ENCODE measurements at places on chromosomes 7 and 10.

- no peak for DNase-seq
- H3K4me1 ChIP-seq: no peaks in the 10 kb centered on the region
- no peak overlapping the region for H3K4me3 ChIP-seq
- H3K27me3 ChIP-seq: no peaks in the 10 kb centered on the region
These were observed 31.8 kb downstream of the EZH2 start for GRCh38 chr7:148852272-148852671.

GRCh38 chr10:11685787-11686218 is 56.4 kb upstream of the ECHDC3 start:
- H3K4me3 ChIP-seq: peak overlapping the region; percentile 55

GRCh38 chr7:111113263-111114017 is 22.5 kb downstream of the LRRN3 start:
- no peak overlapping the region for H3K27ac ChIP-seq
- no peaks in the 10 kb centered on the region for H3K36me3 ChIP-seq
- H3K4me1 ChIP-seq: peaks cover 4% of the 10 kb centered on the region
- H3K4me3 ChIP-seq: no peak overlapping the region
- no peak for DNase-seq
- H3K27me3 ChIP-seq: no peaks in the 10 kb centered on the region

- H3K36me3 ChIP-seq: no peaks in the 10 kb centered on the region
- H3K4me3 ChIP-seq: no peak overlapping the region
- no peaks in the 10 kb centered on the region for H3K27me3 ChIP-seq
- H3K27ac ChIP-seq: no peak overlapping the region
These were observed 538.5 kb upstream of the FOXK1 start for GRCh38 chr7:4143511-4144171.

- H3K27me3 ChIP-seq: no peaks in the 10 kb centered on the region
- no peak overlapping the region for H3K4me3 ChIP-seq
- no peak for DNase-seq
These were observed 97.9 kb upstream of the PTN start for GRCh38 chr7:137441451-137441850.

DNA sequence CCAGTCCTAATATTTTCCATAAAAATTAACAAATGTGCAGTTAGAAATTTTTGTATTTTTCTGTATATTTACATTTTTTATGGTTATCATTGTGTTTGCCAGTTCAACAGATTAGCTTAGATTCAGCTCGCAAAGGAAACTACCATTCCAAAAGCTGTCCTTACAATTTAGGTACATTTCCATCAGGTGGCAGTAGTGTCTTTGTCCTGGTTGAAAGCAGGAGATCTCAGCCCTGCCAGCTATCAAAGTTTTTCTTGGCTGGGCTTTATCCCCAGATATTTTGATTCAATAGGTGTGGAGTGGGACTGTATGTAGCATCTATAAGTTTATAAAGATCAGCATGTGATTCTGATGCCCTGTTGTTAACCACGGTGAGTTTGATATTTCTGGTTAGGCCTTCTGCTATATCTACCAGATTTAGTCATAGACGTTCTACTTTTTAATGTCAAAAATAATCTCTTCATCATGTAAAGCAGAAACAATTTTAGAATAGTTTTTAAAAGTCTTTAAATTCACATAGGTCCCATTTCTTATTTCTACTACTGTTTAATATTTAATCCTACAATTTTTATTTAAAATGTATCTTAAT is 15.5 kb upstream of the ICA1 start:
- H3K4me1 ChIP-seq: no peaks in the 10 kb centered on the region
- no peak for DNase-seq
- no peak overlapping the region for H3K4me3 ChIP-seq
- no peaks in the 10 kb centered on the region for H3K36me3 ChIP-seq
- no peaks in the 10 kb centered on the region for H3K27me3 ChIP-seq

GRCh38 chr10:117560942-117561341 is 18.4 kb downstream of the EMX2 start:
- H3K4me3 ChIP-seq: no peak overlapping the region
- no peak overlapping the region for H3K27ac ChIP-seq
- H3K4me1 ChIP-seq: no peaks in the 10 kb centered on the region
- no peak for DNase-seq

GRCh38 chr7:148964483-148965267 is 63.6 kb downstream of the PDIA4 start:
- H3K4me3 ChIP-seq: no peak overlapping the region
- H3K36me3 ChIP-seq: no peaks in the 10 kb centered on the region
- no peak for DNase-seq
- no peak overlapping the region for H3K27ac ChIP-seq

GRCh38 chr7:76397409-76398183 is 11.9 kb downstream of the SSC4D start:
- H3K27me3 ChIP-seq: no peaks in the 10 kb centered on the region
- H3K36me3 ChIP-seq: no peaks in the 10 kb centered on the region
- peak overlapping the region; percentile 42 for H3K4me3 ChIP-seq
- peaks cover 44% of the 10 kb centered on the region for H3K4me1 ChIP-seq
- H3K27ac ChIP-seq: peak overlapping the region; percentile 38

GRCh38 chr7:96329241-96329640 is 7.3 kb upstream of the SLC25A13 start:
- H3K4me3 ChIP-seq: no peak overlapping the region
- no peaks in the 10 kb centered on the region for H3K27me3 ChIP-seq
- DNase-seq: no peak
- H3K36me3 ChIP-seq: no peaks in the 10 kb centered on the region

DNA sequence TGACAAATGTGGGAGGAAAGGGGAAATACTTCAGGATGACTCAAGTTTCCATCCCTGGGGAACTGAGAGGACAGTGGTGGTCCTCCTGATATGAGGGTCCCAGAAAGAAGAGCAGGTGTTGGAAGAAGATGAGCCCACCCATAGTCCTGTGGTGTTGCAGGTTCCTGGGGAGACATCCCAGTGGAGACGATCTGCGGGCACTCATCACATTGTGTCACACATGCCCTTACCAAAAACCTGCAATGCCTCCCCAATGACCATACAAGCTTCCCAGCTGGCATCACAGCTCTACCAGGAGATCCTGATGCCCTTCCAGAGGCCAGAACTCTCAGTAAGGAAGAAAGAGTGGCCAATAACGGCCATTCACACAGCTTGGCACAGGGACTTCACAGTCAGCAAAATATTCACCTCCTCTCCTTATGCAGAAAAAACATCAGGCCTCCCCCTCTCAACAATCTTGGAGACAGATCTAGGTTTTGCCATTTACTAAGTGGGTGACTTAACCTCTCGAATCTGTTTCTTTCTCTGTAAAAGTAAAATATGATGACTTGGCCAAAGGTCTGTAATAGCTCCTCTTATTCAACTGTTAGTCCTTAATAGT is 9.0 kb downstream of the PUS7 start:
- H3K4me1 ChIP-seq: 0 out of 2 replicates have a peak, but pooled peaks cover 3% of the 10 kb centered on the region
- no peak overlapping the region for H3K27ac ChIP-seq
- H3K27me3 ChIP-seq: no peaks in the 10 kb centered on the region
- no peak overlapping the region for H3K4me3 ChIP-seq

DNA sequence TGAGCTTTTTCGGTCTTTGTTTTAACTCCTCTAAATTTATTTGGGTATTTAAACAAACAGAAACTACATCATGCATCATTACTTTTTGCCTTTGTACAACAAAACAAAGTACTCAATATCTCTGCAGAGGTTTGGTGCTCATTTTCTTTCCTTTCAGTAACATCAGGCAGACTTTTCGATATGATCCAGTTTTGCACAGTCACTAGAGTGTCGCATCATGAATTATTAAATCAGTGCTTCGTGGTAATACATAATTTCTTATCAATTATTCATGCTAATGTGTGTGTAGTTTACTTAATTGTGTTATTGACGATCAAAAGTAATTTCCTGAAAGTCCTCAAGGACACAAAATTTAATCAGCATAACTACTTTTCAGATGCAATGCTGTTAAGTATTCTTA is 31.8 kb downstream of the DRGX start:
- no peaks in the 10 kb centered on the region for H3K36me3 ChIP-seq
- H3K4me3 ChIP-seq: no peak overlapping the region
- H3K4me1 ChIP-seq: peaks cover under 1% of the 10 kb centered on the region
- no peak overlapping the region for H3K27ac ChIP-seq
- H3K27me3 ChIP-seq: 0 out of 2 replicates have a peak, but pooled peaks cover 8% of the 10 kb centered on the region

GRCh38 chr10:110709964-110710587 is 65.9 kb downstream of the RBM20 start:
- H3K27me3 ChIP-seq: no peaks in the 10 kb centered on the region
- DNase-seq: no peak
- H3K4me1 ChIP-seq: peaks cover 14% of the 10 kb centered on the region
- no peaks in the 10 kb centered on the region for H3K36me3 ChIP-seq

DNA sequence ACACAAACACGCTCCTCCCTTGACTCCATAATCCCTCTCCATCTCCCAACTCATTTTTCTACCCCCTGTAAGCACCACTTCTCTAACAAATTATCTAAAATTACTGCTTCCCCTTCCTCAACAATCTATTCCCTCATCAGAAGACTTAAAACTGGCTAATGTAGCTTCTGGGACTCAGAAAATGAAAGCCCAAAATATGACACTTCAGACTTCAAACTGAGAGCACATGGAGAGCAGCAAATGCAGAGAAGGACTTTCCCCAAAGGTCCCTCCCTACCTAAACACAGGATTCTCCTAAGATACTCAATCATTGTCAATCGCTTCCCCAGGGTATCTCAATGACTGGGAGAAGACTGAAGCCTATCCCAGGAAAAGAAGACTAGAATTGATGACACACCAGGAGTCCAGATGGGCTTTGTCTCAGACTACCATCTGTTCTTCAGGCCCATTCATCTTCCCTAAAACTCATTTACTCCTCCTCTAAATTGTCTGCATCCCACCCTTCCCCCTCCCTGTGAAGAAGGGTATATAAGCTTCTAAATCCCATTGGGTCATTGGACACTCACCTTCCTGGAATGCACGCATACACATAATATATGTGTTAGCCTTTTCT is 39.2 kb downstream of the ST8SIA6 start:
- no peaks in the 10 kb centered on the region for H3K27me3 ChIP-seq
- H3K27ac ChIP-seq: no peak overlapping the region

- no peaks in the 10 kb centered on the region for H3K4me1 ChIP-seq
- no peak overlapping the region for H3K4me3 ChIP-seq
- H3K36me3 ChIP-seq: no peaks in the 10 kb centered on the region
- DNase-seq: no peak
- H3K27me3 ChIP-seq: peaks cover 66% of the 10 kb centered on the region
These were observed 8.8 kb downstream of the DLX5 start for GRCh38 chr7:97015756-97016380.

DNA sequence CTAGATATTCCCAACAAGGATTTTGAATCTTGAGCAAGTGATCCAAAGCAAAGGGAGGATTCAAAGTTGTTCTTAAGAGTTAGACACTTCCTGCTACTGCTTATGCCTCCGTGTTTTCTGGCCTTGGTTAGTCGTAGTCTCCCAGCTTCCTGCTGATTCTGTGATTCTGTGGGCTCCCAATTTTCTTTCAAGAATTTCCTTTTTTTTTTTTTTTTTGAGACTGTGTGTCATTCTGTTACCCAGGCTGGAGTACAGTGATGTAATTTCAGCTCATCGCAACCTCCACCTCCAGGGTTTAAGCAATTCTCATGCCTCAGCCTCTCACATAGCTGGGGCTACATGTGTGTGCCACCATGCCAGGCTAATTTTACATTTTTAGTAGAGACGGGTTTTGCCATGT is 4.4 kb upstream of the ITGB8 start:
- no peaks in the 10 kb centered on the region for H3K27me3 ChIP-seq
- H3K4me1 ChIP-seq: no peaks in the 10 kb centered on the region
- DNase-seq: no peak
- no peak overlapping the region for H3K4me3 ChIP-seq

DNA sequence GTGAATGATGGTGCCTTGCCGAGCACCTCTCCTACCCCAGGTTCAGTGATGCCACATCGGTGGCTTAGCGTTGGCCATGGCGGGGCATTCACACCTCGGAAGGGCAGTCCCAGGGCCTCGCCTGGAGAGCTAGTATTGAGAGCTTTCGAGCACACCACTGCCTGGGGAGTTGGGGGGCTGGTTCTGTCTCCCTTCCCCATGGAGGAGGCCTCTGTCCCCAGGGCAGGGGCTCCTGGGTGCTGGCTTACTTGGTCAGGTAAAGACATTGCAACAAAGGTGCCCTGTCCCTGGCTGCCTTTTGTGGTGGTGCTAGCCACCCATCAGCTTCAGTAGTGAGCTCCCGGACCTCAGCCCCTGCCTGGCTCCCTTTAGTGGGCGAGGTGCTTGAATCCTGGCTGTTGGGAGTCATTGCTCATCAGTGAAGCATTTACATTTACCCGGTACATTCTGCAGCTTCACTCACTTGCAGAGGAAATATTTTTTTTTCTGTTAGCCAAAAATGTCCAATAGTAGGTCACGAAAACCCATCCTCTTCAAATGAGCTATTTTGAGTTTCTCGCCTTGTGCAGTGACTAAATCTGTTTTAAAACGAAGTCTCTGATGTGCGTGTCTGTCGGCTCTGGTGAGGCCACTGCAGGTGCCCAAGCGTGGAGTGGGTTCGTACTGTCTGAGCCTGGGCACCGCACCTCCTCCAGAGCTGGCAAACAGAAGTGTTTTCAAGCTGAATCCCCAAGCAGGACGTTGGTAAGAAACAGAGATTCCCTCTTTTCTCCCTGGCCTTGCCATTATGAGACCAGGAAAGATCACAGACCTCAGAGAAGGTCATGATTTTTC is 95.5 kb downstream of the INPP5A start:
- H3K27me3 ChIP-seq: no peaks in the 10 kb centered on the region
- no peaks in the 10 kb centered on the region for H3K4me1 ChIP-seq
- H3K36me3 ChIP-seq: no peaks in the 10 kb centered on the region
- H3K4me3 ChIP-seq: no peak overlapping the region

DNA sequence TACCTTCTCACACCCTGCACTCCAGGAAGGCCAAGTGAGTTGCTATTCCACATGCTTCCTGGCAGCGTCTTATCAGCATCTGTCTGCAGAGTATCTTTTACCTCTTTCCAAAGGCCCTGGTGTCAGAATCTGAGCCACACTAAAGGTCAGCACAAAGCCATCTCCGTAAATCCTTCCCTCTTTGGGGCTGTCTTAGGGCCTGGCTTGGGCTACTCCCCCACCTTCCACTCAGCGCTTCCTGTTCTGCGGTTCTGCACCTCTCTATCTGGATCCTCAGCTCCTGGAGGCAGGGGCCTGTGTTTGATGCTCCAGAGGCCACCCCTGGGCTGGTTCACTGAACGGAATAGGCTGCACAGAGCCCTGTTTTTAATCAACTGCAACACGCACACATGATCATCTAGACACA is 334.8 kb upstream of the GALNT17 start:
- H3K4me1 ChIP-seq: no peaks in the 10 kb centered on the region
- no peak overlapping the region for H3K4me3 ChIP-seq
- H3K27me3 ChIP-seq: no peaks in the 10 kb centered on the region
- DNase-seq: no peak
- H3K27ac ChIP-seq: no peak overlapping the region

- no peak overlapping the region for H3K4me3 ChIP-seq
- DNase-seq: no peak
- H3K4me1 ChIP-seq: no peaks in the 10 kb centered on the region
- H3K27me3 ChIP-seq: 0 out of 2 replicates have a peak, but pooled peaks cover 4% of the 10 kb centered on the region
- no peak overlapping the region for H3K27ac ChIP-seq
These were observed 26.3 kb upstream of the HMX3 start for GRCh38 chr10:123109466-123109865.

GRCh38 chr7:48537561-48537960 is 366.3 kb downstream of the ABCA13 start:
- no peaks in the 10 kb centered on the region for H3K4me1 ChIP-seq
- DNase-seq: no peak
- no peak overlapping the region for H3K4me3 ChIP-seq
- H3K27ac ChIP-seq: no peak overlapping the region
- H3K27me3 ChIP-seq: no peaks in the 10 kb centered on the region
- H3K36me3 ChIP-seq: no peaks in the 10 kb centered on the region

GRCh38 chr10:78218798-78219490 is 185.3 kb downstream of the RPS24 start:
- H3K4me1 ChIP-seq: no peaks in the 10 kb centered on the region
- peaks cover 33% of the 10 kb centered on the region for H3K27me3 ChIP-seq
- no peak for DNase-seq
- H3K27ac ChIP-seq: no peak overlapping the region
- no peaks in the 10 kb centered on the region for H3K36me3 ChIP-seq
- H3K4me3 ChIP-seq: no peak overlapping the region

- H3K4me3 ChIP-seq: no peak overlapping the region
- no peaks in the 10 kb centered on the region for H3K4me1 ChIP-seq
- H3K36me3 ChIP-seq: no peaks in the 10 kb centered on the region
These were observed 22.3 kb downstream of the TTYH3 start for GRCh38 chr7:2654059-2654458.

All from HCT116 (cell line).